ENCODE measurements at places on chromosomes 7 and 10. TPM values are rescaled to one million over a fixed set of nuclear protein-coding genes. Genes with fewer than 3 reads are reported as not detected.

Gene PBLD
- 3.0 TPM for total RNA-seq

Gene CHAT
- total RNA-seq: not detected

Gene SLC16A12
- total RNA-seq: 0.66 TPM

Gene HTR7
- 0.28 TPM for total RNA-seq

Gene SCIN
- total RNA-seq: 0.18 TPM

Gene EIF3B
- total RNA-seq: 312 TPM

Gene CRTAC1
- total RNA-seq: 2.5 TPM

Gene TACC2
- total RNA-seq: 6.1 TPM

Gene TCERG1L
- total RNA-seq: not detected

Gene PRPF18
- total RNA-seq: 29.6 TPM

Gene MICALL2
- 12.9 TPM for total RNA-seq

Gene MRLN
- total RNA-seq: not detected

Gene ZNF117
- total RNA-seq: 3.4 TPM

Measured in pulmonary artery endothelial cell (primary cell).